ENCODE measurements at places on chromosomes 3 and 15.

DNA sequence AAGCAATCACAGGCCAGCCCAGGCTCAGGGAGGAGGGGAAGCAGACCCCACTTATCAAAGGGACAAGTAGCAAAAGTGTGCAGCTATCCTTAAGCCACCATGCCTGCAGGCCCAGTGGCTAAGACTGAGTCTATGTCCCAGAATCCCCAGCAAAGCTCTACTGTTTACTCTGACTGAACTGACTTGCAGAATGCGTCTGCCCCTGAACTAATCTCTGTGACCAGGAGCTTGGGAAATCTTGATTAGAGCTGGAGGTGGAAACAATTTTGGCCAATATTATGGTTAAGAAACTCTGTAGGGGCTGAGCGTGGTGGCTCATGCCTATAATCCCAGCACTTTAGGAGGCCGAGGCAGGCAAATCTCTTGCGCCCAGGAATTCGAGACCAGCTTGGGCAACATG, 22.6 kb downstream of the DPH3 start:
- no peak for DNase-seq

DNA sequence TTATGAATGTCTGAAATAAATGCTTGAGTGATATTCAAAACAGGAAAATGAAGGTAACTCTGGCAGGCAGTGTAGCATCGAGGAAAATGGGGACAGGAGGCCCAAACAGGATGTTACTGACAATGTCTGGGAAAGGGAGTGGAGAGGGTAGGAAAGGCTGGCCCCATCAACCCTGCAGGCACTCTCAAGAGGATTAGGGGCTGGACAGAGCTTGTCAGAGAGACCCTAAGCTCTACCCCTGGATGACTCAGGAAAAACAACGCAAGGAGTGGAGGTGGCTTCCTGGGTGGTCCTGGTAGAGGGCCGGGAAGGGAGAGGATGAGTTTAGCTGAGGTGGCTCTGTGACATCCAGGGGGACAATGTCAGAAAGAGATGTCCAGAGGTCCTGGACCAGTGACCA, 106.0 kb downstream of the RYK start:
- DNase-seq: no peak

DNA sequence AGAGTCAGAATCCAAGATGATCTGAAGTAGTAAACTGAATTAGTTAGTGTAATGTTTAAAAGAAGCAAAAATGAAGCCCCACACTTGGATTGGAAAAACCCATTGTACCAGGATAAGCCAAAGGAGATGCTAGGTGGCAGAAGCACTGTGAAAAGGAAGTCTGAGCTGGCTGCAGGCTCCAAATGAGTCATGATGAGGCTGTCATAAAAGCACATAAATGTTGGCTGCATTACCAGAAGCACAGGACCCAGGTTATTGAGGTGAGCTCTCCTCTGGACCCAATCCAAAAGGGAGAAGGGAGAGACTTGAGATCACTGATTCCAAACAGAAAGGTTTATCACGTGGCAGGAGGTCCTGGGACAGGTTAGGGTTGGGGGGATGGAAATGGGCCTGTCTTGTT, 3.2 kb upstream of the ACAN start:
- no peak for DNase-seq

- no peak for DNase-seq
These were observed 93.7 kb downstream of the ABI3BP start for GRCh38 chr3:100899440-100900091.

DNA sequence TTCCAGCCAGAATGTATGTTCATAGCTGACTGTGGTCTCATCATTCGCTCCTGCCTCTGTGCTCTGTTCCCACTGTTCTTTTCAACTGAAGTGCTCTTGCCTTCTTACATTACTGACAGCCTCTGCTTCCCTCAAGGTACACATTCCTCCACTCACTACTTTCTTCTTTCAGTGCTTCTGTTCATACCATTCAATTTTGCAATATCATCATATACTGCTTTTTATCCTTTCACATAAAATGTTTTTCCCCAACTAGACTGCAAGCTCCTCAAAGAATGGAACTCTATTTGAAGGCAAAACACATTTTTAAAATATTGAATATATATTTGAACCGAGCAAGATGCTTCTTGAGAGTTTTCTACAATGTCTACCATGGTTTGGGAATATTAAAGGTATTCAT, 291.1 kb downstream of the CTNNB1 start:
- DNase-seq: no peak

DNA sequence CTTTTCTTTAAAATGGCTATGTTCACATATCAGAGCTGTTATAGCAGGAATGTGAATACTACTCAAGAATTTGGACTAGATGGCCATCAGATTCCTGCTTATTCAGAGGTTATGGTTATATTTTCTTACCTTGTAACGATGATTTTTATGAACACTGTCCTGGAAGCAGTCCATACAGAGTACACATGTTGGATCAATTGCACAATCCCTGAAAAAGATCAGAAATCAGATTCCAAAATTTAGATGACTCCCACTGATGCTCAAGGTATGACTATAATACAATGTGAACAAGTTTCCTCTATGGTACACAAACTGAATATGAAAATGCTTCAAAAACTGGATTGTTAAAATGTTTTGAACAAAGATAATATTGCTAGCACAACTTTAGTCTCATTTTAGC, 23.3 kb downstream of the UBR1 start:
- DNase-seq: no peak

All from forelimb muscle (tissue), 1 donor.